Effector CD4-positive, alpha-beta T cell (primary cell): ENCODE measurements at places on chromosomes 16 and 17.
A peak's percentile ranks its signal among the peaks of the same experiment; 100 is the strongest.

DNA sequence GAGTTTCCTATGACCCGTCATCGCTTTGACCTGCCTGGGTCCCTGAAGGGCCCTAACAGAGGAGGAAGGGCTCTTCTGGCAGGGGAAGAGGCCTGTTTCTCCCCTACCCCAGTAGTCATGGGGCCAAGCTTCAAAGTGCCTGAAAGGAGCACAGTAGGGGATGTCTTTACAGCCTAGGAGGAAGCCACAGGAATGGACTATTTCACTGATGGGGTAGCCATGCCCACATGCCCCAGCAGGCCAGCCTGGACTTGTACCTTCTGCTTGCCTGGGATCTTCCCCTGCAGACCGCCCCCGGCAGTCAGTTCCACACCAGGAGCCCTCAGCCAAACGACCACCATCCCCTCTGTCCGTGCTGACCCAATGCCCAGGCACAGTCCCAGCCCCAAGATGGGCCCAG is 41.8 kb upstream of the PEMT start:
- DNase-seq, result no peak

GRCh38 chr17:29718446-29719039 is 95.8 kb upstream of the CORO6 start:
- DNase-seq, result no peak

GRCh38 chr17:80790981-80791742 is 200.5 kb upstream of the CHMP6 start:
- no peak for DNase-seq

GRCh38 chr17:45584092-45585036 is 93.8 kb upstream of the PLEKHM1 start:
- peak; percentile 72 for DNase-seq

DNA sequence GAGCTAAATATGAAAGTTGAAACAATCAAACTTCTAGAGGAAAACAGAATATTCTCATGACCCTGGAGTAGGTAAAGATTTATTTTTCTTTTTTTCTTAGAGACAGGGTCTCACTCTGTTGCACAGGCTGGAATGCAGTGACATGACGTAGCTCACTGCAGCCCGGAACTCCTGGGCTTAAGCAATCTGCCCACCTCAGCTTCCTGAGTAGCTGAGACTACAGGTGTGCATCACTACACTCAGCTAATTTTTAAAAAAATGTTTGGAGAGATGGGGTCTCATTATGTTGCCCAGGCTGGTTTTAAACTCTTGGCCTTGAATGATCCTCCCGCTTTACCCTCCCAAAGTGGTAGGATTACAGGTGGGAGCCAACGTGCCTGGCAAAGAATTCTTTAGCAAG is 15.5 kb downstream of the IKZF3 start:
- DNase-seq, result no peak

GRCh38 chr17:2303204-2304188 is at the start of the genes SMG6 and SRR:
TSS of gene SMG6 (minus strand) at chr17:2303785. CDS start at chr17:2303720, 65 bp downstream.
TSS of gene SRR (plus strand) at chr17:2303950. CDS start at chr17:2315561, 11,611 bp downstream.
- peak; percentile 93 for DNase-seq

- no peak for DNase-seq
Observed at GRCh38 chr16:66382966-66383299, 16.4 kb downstream of the CDH5 start.

DNA sequence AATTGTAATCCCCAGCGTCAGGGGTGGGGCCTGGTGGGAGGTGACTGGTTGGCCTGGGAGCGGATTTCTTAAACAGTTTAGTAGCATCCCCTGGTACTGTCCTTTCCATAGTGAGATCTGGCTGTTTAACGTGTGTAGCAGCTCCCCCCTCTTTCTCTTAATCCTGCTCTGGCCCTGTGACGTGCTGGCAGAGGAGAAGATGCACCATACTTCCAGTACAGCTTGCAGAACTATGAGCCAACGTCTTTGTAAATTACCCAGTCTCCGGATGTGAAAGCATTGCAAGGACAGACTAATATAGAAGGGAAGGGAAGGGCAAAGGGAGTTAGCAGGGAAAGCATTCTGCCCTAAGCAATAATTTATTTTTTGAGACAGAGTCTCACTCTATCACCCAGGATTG is 83.9 kb downstream of the RMI2 start:
- no peak for DNase-seq

- peak; percentile 100 for DNase-seq
Observed at GRCh38 chr16:15643048-15643945, at the start of gene MARF1. TSS of gene MARF1 (minus strand) at chr16:15643154. CDS start at chr16:15639233, 3,921 bp downstream.

- DNase-seq, result no peak
Observed at GRCh38 chr17:18230288-18231141, 5.1 kb downstream of the LLGL1 start.

GRCh38 chr17:74493331-74493833 is 26.9 kb downstream of the CD300A start:
- DNase-seq, result peak; percentile 52

DNA sequence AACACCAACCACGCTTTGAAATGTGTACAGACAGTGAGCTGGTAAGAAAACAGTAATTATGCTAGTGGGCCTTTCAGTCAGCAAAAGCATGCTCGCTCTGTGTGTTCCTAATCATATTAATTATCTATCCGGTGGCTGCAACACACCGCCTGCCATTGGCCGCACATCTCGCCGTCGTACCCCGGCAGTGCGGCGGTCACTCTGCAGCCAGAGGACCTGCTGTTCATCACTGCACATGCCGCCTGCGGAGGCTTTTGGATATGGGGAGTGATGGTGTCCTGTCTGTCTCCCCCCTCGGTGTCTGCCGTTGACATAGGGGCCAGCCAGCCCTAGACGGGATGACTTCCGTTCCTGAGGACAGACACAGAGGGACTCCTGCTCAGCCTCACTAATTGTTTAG is 68.5 kb downstream of the RPA1 start:
- no peak for DNase-seq

- DNase-seq, result no peak
Observed at GRCh38 chr16:29920288-29921033, 5.6 kb downstream of the KCTD13 start.

DNA sequence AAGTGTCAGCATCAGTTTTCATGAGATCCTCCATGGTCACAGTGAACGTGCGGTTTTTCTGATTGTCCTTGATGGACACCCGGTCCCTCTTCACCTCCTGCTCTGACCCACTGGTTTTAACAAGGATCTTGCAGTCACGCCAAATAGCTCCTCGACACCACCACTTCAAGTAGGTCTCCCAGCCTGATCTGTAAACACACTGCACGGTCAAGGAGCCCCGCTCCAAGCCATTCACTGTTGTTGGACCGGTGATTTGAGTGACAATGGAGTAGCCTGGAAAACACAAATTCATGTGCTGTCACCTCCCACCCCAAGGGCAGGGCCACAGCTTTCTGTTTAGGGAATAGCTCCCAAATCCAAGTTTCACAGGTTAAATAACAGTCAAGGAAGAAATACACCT is 8.2 kb downstream of the CD300LF start:
- DNase-seq, result no peak
